GM18507 (cell line): ENCODE measurements at places on chromosomes 16 and 17.

- DNase-seq, result no peak
Measured at GRCh38 chr17:71703701-71704100, 417.1 kb upstream of the SOX9 start.

DNA sequence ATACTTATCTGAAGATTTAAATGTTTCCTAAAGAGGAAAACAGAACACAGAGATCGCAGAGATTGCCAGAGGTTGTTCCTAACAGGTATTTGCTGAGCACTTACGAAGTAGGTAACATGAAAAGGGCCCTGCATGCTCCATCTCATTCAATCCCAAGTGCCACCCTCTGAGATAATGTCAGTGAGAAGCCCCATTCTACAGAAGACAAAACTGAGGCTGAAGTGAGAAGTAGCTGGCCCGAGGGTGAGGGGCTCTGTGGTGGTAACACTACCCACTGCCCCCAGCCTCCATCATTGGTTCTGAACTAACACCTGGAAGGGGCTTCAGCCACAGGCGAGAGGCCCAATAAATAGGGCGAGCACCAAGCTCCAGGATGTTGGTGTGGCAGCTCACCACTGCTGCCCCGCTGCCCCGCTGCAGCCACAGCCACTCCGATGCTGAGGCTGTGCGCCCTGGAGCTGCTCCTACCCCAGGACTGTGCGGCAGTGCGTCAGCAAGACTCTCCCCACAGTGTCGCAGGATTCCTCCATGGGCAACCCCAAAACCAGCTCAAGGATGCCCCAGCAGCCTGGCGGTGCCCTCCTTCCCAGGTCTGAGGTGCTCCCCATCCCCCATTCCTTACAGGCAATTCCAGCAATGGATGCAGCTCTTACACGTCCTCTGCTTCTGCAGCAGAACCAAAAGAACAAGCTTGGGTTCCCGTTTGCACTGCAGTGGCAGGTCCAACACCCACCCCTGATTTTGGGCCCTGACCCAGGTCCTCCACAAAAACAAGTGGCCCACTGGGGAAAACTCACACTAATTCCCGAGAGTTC lies 10.3 kb downstream of the FLCN start:
- no peak for DNase-seq

DNA sequence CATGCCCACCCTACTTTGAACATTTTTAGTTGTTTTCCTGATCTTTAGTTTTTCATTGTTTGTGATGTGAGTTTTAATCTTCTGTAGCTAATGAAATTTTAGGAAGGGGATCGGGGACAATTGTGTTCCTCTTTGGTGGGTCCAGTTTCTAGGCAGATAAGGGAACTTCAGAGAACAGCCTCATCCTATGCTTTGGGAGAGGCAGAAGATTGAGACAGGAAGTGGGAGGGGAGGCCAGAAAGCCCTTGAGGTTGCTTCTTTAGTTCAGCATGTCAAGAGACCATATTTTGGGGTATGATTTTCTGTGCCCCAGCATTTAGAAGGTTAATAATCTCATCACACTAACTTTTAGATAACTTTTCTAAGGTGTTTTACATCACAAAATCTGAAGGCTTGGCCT lies 191.0 kb downstream of the TANC2 start:
- DNase-seq, result no peak

DNA sequence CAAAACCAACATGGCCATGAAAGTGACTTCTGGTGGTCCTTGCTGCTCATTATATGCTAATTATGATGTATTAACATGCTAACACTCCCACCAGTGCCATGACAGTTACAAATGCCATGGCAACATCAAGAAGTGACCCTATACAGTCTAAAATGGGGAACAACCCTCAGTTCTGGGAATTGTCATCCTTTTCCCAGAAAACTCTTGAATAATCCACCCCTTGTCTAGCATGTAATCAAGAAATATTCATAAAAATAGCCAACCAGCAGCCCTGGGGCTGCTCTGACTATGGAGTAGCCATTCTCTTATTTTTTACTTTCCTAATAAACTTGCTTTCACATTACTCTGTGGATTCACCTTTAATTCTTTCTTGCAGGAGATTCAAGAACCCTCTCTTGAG lies 35.9 kb downstream of the DNAJA2 start:
- no peak for DNase-seq

- no peak for DNase-seq
Measured at GRCh38 chr17:39335704-39336223, 65.7 kb downstream of the FBXL20 start.

- DNase-seq, result no peak
Measured at GRCh38 chr17:45861165-45861564, 16.5 kb downstream of the SPPL2C start.

GRCh38 chr17:61159221-61159814 lies 240.3 kb upstream of the TBX2 start:
- DNase-seq, result no peak

- no peak for DNase-seq
Measured at GRCh38 chr16:15946257-15947044, 3.0 kb upstream of the ABCC1 start.
